ENCODE measurements at places on chromosomes 1 and 21.
A peak's percentile ranks its signal among the peaks of the same experiment; 100 is the strongest.

GRCh38 chr1:173253046-173253445, 45.9 kb upstream of the TNFSF4 start:
- peak; percentile 25 for DNase-seq

DNA sequence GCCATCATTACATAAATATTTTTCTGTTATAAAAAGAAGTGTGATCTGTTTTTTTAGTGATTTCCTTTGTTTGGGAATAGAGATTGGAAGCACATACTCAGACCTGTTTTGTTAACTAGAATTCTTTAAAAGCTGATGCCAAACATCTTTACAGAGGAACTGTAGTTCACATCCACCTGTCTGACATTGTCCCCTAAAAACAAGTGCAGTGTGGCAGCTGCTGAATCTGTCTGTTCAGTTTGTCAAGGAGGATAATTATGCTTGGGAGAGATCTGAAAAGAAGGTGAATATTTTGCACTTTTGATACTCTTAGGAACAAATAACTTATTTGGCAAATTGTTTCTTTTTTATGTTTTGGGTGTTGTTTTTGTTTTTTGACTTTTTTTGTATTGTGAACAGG, 13.6 kb downstream of the AGMAT start:
- DNase-seq: no peak

DNA sequence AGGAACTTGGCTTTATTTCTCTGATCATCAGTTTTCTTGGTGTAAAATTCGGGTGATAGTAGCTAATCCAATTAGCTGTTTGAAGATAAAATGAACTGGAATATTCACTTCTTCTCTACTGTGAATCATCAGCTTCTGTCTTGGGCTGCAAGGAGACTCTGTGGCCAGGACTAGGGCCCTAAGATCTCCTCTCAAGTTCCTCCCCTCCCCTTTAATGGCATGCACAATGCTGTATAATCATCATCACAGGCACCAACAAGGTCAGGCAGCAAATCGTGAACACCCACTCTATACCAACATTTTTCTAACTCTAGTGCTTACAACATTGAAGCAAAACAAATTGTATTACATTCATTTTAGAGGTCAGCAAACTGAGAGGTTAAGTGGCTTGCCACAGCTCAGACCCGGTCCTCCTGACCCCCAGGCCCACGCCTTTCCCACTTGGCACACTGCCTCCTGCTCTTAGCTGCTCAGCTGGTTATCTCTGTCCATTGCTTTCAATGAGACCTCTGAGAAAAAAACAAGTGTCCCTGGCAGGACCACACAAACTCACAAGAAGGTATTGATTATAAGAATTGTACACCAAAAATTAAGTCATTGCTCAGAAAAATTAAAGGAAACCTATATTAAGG, 31.8 kb downstream of the LRRC52 start:
- no peak for DNase-seq

DNA sequence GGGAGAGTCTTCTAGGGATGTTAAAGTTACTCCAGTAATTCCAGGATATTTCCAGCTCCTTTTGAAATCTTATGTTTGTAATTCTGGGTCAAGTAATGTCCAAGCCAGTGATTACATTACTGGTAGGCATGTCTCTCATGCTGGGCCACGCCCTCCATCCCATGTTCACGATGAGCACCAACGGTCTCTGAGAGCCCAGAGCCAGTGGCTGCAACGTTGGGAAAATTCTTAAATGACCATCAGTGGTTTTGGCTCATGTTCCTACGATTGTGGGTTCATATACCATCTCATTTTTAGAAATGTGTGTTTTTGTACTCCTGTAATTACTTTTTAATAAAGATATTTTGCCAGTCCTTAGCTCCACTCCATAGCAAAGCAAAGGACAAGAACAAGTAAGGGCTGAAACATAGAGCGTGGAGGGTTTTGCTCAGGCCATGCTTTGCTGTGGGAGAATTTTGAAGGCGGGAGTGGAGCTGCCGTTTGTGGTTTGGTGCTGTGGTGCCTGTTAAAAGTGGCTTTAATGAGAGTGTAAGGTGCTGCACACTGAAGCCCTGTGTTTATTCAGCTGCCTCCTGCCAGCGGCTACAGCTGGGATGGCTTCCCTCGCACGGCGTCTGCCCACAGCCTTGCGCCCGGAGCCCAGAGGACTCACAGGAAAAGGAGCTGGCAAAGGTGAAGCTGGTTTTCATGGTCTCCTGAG, 28.9 kb downstream of the VANGL1 start:
- DNase-seq: no peak

DNA sequence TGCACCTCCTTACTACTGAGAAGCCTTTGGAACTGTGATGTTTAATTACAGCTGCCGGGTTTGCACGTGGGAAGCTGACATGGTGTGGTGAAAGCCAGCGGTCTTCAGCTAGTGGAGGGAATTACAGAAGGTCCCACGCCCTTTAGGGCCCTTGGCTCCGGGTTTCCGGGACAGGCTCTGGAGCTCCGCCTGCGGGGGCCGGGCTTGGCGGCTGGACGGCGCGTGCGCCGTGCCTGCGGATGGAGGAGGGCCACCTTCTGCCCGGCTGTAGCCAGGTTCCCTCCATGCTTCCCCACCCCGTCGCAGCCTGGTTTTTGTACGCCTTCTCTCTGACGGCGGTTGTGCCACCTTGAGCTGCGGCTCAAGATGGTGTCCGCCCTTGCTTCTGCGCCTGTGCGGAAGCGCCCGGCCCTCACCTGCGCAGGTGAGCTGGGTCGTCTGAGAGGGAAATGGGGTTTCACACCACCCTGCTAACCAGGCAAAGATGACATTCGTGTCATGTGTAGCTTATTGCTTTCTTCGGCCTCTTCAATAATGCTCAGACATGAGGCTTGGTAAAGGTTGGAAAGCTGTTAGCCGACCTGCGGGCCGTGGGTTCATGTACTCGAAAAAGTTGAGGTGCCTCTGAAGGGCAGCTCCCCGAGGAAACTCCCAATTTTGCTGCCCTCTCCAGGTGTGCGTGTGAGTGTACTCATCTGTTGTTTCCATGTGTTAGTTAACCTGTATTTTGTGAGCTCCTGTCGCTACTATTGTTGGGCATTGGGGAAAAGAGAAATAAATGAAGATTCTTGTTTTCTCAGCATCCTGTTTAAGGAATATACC, 36.6 kb upstream of the OPRD1 start:
- DNase-seq: peak; percentile 90

- DNase-seq: no peak
These were observed 17.9 kb upstream of the CSF1 start for GRCh38 chr1:109892561-109893368.

DNA sequence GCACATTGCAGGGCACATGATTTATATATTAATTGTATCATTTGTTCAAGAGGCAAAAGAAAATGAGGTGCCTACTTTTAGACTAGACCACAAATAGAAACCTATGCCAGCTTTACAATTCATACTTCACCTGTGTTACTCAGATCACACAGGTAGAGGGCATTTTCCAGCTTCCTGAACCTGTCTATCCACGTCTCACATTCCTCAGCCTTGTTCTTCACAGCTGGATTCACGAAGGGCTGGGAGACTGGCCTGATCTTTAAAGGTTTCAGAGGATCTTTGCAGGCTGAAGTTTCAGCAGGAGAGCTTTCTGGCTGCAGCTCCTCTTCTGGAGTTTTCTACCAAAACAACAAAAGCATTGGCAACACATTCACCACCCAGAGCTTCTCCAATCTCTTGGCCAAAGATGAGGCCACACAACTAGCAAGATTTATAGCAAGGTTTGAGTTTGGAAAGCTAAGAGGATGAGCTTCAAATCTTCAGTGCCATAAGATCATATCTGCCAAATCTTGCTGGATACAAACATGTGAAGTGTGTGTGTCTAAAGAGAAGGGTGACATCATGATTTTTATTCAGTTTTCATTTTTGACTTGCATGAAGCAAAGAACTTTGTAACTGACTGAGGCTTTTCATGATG, 71.0 kb upstream of the CYP2J2 start:
- no peak for DNase-seq

DNA sequence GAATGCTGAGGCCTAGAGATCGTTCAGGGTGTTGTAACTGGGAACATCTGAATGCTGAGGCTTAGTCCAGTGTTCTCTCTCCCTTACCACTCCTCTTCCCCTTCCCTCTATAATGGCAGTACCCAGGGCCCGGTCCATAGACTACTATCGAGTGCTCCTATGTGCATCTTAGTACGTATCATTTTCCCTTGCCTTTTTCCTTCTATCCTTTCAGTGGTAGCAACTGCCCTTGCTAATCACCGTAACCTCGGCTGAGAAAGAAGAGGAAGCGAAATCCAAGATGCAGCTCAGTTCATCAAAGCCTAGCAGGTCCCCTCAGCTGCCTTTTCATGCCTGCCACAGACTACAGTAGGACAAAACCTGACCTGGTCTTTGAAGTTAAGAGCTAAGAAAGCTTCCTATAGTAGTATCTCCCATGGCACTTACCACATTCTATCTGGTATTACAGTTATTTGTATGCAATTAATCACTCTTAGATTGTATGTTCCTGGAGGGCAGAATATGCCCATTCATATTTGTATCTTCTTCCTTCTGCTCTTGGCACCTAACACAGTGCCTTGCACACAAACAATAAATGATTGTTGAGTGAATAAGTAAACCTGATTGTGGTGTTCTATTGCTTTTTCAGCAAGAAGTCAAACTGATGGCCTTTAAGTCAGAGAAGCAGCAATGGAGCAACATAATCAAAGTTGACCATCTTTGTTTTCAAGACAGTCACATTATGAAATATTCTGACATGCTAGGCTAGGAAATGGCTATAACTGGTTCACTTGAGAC, 22.4 kb downstream of the CNIH4 start:
- no peak for DNase-seq

- DNase-seq: peak; percentile 65
These were observed 19.8 kb upstream of the MUTYH start for GRCh38 chr1:45359882-45360513.

GRCh38 chr1:182685215-182685614, 828 bp upstream of the RGS8 start:
- no peak for DNase-seq

DNA sequence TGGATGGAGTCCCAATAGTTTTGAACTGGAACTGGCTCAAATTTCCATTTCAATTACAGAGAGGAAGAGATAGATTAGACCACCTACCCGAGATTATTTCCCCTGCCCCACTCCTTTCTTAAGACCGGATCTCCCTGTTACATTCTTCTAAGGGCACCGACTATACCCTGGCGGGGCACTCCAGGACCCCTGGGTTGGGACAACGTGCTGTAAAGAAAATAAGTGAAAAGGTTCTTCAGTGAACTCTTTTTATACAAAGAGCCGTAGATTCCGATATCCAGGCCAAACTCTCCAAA, 6.7 kb downstream of the NR5A2 start:
- no peak for DNase-seq

DNA sequence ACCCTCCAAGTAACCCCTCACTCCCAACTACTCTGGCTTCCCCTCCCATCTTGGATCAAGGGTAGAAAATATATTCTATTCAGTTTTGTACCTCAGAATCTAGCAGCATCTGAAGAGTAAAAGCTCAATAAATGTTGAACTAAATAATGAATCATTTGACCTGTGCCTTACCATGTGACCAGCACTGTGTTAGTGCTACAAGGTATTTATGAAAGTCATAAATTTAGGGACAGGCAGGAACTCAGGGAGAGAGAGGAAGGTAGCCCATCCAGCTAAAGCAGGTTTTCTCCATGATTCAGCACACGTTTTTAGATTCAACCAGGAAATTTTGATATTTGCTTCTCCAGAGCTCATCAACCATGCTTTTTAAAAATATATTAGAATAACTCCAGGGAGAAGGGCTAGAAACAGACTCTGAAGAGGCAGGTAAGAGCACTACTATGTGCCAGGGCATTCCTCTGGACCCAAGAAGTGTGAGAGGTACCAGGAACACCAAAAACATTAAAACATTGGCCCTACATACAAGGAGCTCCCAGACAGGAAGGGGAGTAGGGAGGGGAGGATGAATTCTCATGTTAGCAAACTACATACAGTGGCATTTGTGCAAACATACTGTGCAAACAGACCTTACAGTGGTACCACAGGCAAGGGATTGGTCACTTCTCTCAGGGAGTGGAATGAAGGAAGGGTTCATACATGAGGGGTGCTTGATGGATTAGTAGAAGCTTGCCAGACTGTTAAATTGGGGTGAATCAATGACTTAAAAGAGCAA, 64.3 kb downstream of the FYB2 start:
- no peak for DNase-seq

GRCh38 chr1:99727575-99728185, 38.8 kb downstream of the FRRS1 start:
- DNase-seq: no peak

- DNase-seq: peak; percentile 56
These were observed 911 bp downstream of the GNB1 start for GRCh38 chr1:1889847-1890505.

- no peak for DNase-seq
These were observed 33.4 kb upstream of the RNPC3 start for GRCh38 chr1:103492003-103492625.

DNA sequence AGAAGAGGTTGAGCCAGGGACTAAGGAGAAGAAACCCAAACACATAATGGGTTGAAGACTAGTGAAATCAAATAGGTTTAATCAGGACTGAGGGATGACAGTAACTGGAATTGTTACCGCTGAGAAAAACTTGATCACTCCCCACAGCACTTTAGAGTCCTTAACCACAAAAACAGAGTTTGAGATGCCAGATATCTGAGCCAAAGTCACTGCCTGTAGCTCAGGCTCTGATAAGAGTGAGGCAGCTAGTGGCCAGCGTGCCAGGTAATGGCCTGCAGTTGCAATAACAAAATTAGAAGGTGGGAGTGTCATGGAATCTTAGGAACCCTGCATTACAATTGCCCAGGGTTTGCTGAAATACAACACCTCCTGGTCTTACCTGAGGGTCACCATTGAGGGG, 48.0 kb downstream of the PRKAB2 start:
- DNase-seq: no peak

- no peak for DNase-seq
These were observed 18.0 kb downstream of the PODN start for GRCh38 chr1:53080041-53080440.

GRCh38 chr1:14820295-14821085, 222.0 kb downstream of the KAZN start:
- DNase-seq: no peak

DNA sequence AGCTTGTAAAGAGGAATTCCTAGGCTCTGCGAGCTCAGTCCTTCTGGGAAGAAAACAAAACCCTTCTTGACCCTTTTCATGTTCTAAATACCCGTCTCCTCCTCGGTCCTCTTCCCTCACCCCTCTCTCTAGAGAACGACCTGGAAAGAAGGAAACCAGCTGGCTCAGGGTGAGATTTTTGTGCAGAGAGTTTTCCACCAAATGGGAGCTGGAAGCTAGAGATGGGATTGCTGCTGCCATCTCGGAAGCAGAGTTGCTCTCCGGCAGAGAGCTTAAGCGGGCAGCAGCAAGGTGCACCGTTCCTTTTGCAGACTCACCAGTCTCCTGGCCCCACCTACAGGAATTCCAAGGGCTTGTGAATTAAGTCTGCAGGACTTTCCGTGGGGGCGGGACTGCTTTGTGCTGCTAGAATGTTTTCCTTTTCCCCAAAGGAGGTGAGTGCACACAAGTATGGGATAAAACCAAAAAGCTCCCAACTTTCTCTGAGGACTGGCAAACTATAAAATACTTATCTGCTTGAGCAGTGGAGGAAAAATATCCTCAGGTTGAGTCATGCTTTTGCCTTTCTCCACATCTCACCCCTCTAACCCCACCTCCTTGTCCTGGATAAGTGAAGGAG, 29.1 kb upstream of the KIAA0040 start:
- no peak for DNase-seq
